Activated CD8-positive, alpha-beta memory T cell treated with anti-CD3 and anti-CD28 coated beads, Interleukin-2, amount 50 U/mL, for 48 hours (primary cell): ENCODE measurements at places on chromosomes 16 and 17.

DNA sequence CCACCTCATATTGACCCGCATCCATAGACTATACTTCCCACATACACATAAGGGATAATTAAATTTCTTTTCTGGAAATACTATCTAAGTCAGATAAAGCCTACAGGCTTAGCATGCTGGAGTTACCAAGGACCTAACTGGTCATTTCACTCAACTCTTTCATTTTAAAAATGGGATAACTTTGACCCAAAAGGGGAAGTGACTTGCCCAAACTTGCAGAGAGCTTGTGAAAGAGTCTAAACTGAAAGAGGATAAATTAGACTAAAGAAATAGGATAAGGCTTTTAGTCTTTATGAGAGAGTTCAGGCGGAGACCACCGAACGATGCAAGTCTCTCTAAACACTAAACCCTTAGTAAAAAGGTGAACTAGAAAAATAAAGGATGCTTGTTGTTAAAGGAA, 3.9 kb upstream of the KRT33A start:
- no peak for DNase-seq

DNA sequence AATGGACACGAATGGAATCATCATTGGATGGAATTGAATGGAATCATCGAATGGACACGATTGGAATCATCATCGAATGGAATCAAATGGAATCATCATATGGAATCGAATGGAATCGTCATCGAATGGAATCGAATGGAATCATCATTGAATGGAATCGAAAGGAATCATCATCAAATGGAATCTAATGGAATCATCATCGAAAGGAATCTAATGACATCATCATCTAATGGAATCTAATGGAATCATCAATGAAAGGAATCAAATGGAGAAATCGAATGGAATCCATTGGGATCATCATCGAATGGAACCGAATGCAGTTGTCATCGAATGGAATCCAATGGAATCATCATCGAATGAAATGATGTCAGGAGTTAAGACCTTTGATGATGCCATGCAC, 154.9 kb downstream of the SHCBP1 start:
- DNase-seq, result no peak

GRCh38 chr17:79954281-79955166, 81.1 kb downstream of the TBC1D16 start:
- DNase-seq, result no peak

DNA sequence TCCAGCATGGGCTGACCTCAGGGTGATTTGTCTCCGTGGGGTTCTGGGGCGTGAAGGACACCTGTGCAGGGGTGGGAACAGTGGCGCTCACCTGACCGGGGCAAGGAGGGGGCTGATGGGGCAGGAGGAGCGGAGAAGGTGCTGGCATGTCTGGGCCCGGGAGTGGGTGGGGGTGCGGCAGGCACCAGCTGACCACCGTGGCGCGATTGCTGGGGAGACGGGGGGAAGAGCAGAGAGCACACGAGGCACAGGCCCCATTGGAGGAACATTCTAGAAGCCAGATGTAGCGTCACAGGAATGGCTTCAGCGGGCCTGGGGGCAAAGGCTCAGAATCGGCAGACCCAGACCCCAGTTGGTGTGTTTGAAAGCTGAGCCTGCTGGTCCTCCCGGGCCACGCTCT, 12.1 kb downstream of the CACNA1H start:
- DNase-seq, result no peak

GRCh38 chr16:73093146-73094144, 45.5 kb upstream of the ZFHX3 start:
- DNase-seq, result no peak
